MG63 (cell line): ENCODE measurements at places on chromosomes 1 and 21. TPM values are rescaled to one million over a fixed set of nuclear protein-coding genes. Genes with fewer than 3 reads are reported as not detected.

DNA sequence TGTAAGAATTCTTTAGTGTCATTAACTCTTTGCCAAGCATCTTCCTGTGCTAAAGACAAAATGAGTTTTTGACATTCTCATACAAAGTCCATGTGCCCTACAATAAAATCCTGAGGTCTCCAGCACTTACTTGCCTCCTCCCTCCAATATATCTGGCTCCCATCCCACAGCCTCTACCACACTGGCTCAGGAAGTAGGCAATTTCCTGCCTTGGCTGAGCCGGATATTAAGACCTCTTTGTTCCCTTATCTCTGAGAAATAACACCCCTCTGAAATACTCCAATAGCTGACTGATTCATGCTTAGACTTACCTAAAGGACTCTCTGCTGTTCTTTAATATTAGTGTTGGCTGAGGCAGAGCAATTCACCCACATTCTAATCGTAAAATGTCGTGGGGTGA lies 37.6 kb upstream of the GORAB start:
- peak; percentile 2 for DNase-seq

The CRABP2 gene
- 57.8 and 62.8 TPM in 2 replicates for total RNA-seq

DNA sequence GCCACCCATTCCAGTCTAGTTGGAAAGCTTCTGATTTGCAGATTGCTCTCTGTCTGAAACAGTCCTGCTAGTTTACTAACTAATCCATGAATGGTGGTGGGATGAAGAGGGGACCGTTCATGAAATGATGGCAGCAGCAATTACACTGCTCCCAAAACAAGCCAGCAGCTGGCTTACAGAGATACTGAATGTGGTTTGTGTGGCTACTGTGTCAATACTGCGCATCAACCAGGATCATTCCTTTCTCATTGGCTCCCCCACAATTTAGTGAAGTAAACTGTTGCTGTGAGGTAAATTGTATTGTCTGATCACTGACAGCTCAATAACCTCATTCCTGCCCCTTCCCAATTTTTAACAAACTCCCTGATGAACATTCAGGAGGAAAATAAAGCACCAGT lies 191.3 kb upstream of the LMO4 start:
- no peak for DNase-seq

DNA sequence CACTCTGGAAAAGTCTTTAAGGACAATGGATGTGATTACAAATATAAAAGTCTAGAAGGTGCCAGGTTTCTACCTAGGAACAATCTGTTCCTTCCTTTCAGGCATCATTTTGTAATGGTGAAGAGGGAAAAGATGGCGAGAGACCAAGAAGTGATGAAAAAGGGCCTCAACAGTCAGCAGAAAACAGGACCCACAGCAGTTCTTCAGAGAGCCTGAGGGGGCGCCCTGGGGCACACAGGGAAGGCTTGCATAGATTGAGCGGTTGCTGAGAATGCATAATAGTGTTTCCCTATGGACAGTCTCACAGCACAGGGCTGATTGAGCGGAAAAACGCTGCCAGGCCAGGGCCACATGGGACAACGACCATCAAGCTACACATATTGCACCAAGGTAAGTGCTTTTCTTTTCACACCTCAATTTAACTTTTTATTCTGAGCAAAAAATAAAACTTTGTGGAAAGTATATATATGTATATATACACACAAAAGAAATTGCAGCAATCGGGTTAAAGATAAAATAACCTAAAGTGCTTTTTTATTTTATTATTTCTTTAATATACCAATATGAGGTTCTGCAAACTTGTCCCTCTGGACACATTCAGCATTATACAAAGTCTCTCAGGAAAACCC lies 3.1 kb upstream of the YRDC start:
- peak; percentile 76 for DNase-seq

GRCh38 chr1:229887043-229887822 lies 179.8 kb upstream of the GALNT2 start:
- peak; percentile 77 for DNase-seq
